HAP-1 (cell line): ENCODE measurements at places on chromosomes 4 and X.

- no peak for DNase-seq
These were observed 546.0 kb upstream of the EPHA5 start for GRCh38 chr4:66216252-66216651.

GRCh38 chrX:72100051-72100755, 31.5 kb downstream of the RTL5 start:
- DNase-seq = no peak

DNA sequence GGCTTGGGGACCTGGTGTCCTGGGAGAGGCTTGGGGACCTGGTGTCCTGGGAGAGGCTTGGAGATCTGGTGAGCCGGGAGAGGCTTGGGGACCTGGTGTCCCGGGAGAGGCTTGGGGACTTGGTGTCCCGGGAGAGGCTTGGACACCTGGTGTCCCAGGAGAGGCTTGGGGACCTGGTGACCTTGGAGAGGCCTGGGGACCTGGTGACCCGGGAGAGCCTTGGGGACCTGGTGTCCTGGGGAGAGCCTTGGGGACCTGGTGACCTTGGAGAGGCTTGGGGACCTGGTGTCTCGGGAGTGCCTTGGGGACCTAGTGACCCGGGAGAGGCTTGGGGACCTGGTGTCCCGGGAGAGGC, 12.6 kb downstream of the SHOX start:
- DNase-seq = no peak

GRCh38 chr4:27966664-27967063, 1106.0 kb downstream of the STIM2 start:
- DNase-seq = no peak

DNA sequence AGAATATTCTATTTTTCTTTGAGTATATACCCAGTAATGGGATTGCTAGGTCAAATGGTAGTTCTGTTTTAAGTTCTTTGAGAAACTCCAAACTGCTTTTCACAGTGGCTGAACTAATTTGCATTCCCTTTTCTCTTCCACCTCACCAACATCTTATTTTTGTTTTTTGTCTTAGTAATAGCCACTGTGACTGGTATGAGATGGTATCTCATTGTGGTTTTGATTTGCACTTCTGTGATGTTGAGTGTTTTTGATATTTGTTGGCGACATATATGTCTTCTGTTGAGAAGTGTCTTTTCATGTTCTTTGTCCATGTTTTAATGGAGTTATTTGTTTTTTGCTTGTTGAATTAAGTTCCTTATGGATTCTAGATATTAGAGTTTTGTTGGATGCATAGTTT, 24.4 kb downstream of the AIMP1 start:
- DNase-seq = no peak

- DNase-seq = peak; percentile 50
These were observed 111.5 kb downstream of the NR3C2 start for GRCh38 chr4:148330724-148331123.

GRCh38 chr4:81552086-81552485, 80.4 kb upstream of the RASGEF1B start:
- DNase-seq = no peak

GRCh38 chrX:119008110-119008744, 33.8 kb downstream of the LONRF3 start:
- DNase-seq = peak; percentile 18

- DNase-seq = no peak
These were observed 635.6 kb upstream of the PCDH10 start for GRCh38 chr4:132513491-132513890.

GRCh38 chrX:78064152-78064551, 39.9 kb upstream of the PGK1 start:
- DNase-seq = no peak

GRCh38 chr4:10096978-10097335, 19.6 kb downstream of the WDR1 start:
- no peak for DNase-seq

- no peak for DNase-seq
These were observed 58.0 kb downstream of the FUNDC1 start for GRCh38 chrX:44484607-44485146.

- DNase-seq = peak; percentile 31
These were observed 694 bp downstream of the TBL1X start for GRCh38 chrX:9465380-9466123.

DNA sequence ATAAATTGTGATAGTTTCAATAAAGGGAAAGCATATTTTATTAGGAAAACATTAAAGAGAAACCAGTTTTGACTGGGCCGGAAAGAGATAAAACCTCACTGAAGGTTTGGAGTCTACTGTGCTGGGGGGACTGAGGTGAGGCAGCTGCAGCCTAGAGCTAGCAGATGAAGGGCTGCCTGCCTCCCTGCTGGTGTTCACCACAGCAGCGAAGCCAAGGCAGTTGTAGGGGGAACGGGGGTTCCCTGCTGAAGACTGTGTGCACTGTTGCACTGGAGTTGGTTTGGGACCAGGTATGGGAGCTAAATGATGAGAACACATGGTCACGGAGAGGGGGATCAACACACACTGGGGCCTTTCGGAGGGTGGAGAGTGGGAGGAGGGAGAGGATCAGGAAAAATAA, 546.5 kb upstream of the SMIM31 start:
- no peak for DNase-seq

GRCh38 chr4:148354186-148354585, 88.0 kb downstream of the NR3C2 start:
- no peak for DNase-seq

- no peak for DNase-seq
These were observed 412.1 kb upstream of the RASGEF1B start for GRCh38 chr4:81883530-81884450.

- DNase-seq = peak; percentile 43
These were observed 8.7 kb upstream of the TECRL start for GRCh38 chr4:64417974-64418373.

DNA sequence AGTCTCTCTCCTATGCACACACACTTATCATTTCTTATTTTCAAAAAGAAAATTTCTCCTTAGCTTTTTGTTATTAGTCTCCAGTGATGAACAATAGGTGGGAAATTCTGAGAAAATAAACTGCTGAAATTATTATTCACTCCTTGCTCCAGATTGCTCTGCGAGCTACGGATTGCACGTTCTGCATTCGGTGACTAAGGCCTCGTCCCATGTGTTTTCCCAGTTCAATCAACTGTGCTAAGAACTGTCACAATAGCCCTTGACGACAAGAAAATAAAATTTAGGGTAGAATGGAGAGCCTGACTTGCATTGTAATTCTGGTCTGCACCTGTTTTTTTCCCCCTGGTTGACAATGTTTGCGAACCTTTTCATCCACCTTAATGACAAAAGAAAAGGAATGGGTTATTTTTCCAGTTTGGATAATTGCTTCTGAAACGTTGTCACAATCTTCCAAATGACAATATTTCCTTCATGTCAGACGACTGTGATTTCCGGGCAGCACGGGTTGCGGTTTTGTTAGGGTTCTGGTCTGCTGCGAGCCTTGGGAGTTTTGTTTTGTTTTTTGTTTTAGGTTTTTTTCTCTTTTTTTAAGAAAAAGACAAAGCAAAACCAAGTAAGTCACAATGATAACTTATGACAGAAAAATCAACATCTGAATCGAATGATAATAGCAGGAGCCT, 124.5 kb upstream of the NOCT start:
- DNase-seq = no peak

DNA sequence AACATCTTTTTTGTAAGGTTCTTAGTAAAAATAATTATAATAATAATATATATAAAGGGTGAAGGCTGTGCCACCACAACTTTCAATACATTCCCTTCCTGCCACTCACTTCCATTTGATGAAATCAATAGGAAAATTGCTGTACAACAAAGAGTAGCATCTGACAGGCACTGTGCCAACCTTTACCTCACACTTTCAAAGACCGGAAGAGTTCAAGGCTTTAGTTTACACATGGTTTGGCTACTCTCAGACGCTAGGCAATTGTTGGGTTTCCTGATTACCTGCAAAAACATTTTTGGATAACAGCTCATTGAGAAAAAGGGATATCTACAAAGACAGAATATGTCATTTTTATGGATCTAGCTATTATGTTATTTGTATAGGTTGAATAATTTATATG, 5.5 kb upstream of the ING2 start:
- no peak for DNase-seq

DNA sequence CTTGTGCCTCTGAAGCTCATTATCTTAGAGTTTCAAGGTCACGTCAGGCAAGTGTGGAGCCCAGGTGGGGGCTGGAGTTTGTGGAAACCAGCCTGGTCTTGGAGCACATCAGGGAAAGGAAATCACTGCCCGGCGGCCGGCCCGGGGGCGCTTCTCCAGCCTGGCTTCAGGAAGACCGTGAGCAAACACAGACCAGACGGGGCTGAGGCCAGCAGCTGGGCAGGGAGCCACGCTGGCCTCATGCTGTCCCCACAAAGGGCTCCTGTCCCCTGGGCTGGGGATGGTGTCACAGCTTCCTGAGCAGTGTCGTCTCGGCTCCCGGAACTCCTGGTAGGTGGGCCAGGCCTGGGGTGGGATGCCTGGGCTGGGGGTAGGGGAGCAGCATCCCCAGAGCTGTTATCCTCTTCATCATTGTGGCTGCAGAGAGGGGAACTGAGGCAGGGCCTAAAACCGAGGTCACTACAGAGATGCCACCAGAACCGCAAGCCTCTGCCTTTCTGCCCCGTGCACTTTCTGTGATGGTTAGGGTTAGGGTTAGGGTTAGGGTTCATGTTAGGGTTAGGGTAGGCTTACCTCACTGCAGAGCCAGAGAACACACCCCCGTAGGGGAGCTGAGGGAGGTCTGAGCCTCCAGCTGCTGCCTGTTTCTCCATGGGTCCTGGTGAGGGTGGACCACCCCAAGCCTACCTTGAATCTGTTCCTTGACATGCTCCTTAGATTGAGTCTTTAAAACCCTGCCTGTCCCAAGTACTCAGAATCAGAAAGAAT, 77.5 kb downstream of the HTRA3 start:
- no peak for DNase-seq

DNA sequence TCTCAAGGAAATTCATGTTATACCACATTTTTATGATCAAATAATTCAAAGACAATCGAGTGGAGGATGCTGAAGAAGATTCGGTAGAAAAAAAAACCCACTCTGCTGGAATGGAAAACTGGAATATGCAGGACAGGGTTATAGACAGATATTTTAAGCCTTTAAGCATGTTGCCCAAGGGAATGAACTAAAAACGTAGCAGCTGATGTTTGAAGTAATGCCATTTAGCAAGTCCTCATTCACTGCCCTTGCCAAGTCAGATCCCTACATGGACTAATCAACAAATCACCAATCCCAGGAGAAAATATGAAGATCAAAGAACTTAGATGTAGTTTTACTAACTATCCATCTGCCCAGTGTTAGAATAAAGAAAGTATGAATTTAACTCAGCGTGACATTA, 75.6 kb upstream of the ETNPPL start:
- no peak for DNase-seq

- peak; percentile 15 for DNase-seq
These were observed 18.6 kb downstream of the TRIM2 start for GRCh38 chr4:153222707-153223426.

DNA sequence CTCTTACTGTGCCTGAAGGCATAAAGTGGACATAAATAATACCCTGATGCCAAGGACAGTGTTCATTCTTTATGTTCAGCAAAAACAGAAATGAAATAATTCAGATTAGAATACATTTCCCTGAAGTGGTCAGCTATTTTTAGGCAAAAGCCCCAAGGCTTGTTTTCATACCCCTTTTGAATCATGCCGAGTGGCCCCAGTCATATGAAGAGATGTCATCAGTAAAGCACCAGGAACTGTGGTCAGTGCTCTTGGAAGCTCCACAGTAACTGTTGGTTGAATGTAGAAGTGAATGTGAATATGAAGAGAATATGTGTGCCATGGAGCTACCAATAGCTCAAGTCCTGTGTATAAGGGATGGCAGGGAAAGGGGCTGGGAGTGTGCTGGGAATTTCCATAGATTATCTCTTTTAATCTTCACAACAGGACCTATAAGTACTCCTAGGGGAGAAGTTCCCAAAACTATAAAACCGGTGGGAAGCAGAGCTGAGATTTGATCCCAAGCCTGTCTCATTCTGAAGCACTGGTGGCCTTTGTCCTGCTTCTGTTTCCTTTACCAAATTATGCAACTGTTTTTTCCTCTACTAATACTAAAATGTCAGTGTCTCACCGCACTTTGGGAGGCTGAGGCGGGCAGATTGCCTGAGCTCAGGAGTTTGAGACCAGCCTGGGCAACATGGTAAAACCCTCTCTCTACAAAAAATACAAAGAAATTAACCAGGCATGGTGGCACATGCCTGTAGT, 52.6 kb downstream of the FNIP2 start:
- no peak for DNase-seq

DNA sequence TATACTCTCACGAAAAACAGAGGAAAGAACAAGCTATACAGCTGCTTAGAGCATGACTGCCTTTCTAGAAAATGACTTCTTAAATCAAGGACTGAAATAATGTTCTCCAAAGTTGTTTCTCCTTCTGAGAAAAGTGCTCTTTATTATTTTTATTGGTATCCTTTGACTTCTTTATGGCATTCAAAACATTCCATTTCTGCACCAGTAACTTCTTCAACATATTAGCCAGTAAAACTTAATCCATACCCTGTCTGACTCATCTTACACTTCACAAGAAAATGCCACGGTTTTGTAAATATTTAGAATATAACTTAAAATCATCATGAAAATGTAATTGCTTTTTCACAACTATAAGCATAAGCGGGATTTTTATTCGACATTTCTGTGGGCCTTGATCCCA, 180.4 kb downstream of the NR3C2 start:
- DNase-seq = no peak

DNA sequence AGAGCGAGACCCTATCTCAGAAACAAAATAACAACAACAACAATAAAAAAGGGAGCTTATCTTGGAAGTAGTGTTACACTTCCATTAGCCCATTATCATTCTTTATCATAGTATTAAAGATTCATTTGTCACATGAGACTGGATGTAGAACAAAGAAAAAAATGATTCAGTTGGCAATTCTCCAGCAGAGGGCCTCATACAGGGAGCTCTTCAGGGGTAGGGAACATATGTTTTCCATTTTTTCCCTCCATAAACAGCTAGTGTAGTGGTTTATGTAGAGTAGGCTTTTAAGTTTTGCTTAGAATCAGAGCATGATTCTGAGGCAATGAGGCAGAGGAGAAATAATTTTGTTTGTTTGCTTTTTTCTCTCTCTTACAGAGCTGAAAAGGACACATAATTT, 5.8 kb downstream of the CPE start:
- no peak for DNase-seq

GRCh38 chr4:7183161-7183560, 9.2 kb upstream of the SORCS2 start:
- DNase-seq = no peak

GRCh38 chrX:41275661-41276609, 58.0 kb upstream of the DDX3X start:
- DNase-seq = peak; percentile 66

- no peak for DNase-seq
These were observed 64.6 kb downstream of the CLDN34 start for GRCh38 chrX:10031746-10032145.

DNA sequence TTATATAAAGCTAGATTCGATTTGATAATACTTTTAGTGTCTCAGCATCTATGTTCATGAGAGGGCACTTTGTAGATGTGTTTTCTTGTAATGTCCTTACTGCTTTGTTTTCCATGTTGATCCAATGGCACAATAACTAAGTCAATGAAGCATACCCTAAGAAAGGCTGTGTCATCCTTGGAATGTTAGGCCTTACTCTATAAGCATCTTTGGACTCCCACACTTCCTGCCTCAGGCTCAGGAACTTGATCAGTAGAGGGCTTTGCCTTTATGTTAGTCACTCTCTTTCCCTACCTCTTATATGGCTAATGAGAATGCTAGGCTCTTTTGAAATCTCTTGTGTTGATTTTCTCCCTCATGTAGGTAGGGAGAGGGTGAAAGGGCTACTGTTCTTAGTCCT, 33.2 kb upstream of the EDA2R start:
- no peak for DNase-seq

GRCh38 chrX:68627986-68628385, 19.5 kb upstream of the STARD8 start:
- DNase-seq = no peak
